Nephron progenitor cell (in vitro differentiated cells): ENCODE measurements at places on chromosomes 12 and 14.

DNA sequence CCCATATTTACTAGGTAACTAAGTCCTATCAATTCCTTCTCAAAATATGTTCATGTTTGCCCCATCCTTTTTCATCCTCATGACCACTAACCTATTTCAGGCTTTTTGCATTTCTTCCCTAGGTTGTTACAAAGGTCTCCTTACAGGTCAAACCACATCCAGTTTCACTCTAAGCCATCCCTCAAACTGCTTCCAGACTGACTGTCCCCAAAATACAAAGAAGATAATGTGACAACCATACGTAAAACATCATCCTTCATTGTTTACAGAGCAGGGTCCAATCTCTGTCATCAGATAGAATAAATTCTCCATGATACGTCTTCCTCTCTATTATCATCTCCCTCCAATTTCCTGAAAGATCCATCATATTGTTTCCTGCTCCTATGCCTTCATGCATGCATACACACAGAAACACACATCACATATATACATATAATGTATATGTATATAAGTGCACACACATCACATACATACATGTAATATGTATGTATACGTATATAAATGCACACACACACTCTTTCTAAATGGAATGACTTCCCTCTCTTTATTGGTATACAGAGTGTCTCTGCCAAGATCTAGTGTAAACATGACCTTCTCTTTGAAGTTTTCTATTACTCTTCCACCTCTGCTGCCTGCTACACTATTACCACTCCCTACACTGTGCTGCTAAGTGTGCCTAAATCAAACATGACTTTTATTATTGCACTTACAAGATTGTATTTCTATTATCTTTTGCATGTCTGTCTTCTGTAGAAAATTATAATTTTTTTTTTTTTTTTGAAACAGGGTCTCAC is 30.7 kb upstream of the EPS8 start:
- H3K27me3 ChIP-seq, result no peaks in the 10 kb centered on the region
- no peaks in the 10 kb centered on the region for H3K36me3 ChIP-seq
- H3K27ac ChIP-seq, result no peak overlapping the region
- H3K4me3 ChIP-seq, result no peak overlapping the region
- H3K4me1 ChIP-seq, result peaks cover 8% of the 10 kb centered on the region

- peaks cover 25% of the 10 kb centered on the region for H3K4me1 ChIP-seq
- no peaks in the 10 kb centered on the region for H3K27me3 ChIP-seq
- no peak overlapping the region for H3K4me3 ChIP-seq
- H3K27ac ChIP-seq, result peak overlapping the region; percentile 11
- no peak for DNase-seq
- H3K36me3 ChIP-seq, result peaks cover 44% of the 10 kb centered on the region
These were observed 13.8 kb downstream of the RCOR1 start for GRCh38 chr14:102606296-102606695.

DNA sequence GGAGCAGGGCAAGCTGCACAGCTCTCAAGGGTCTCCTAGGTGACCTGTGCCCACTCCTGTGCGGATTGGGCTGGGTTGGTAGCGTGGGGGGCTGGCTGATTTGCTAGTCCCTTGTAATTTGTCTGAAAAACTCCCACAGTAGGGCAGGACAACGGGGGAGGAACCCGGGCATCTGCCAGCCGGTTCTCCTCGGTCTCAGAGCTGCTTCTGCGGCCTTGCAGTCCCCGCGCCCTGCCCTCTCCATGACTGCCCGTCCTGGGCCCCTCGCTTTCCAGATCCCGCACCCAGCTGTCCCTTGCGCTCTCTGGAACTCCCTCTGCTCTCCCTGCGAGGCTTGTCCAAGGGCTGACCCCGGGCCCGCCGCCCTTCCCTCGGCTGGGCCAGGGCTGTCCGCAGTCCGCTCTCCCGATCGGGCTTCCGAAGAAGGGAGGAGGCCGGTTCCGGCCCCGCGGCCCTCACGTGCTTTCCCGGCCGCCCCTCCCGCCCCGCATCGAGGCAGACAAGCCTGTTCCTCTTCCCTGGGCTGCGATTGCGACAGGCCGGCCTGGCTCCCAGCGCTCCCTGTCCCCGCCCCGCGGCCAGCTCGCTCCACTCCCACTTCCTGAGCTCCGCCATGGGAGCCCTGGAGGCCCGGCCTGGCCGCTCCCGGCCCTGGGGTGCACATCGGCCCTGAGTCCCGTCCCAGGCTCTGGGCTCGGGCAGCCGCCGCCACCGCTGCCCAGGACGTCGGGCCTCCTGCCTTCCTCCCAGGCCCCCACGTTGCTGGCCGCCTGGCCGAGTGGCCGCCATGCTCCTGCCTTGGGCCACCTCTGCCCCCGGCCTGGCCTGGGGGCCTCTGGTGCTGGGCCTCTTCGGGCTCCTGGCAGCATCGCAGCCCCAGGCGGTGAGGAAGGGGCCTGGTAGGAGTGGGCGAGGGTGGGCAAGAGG is at the start of gene LTBR:
LTBR (plus strand) TSS at position 591 of the 927 bp plus-strand sequence; CDS start at position 788, 197 bp downstream.
- DNase-seq, result peak; percentile 71
- peaks cover 26% of the 10 kb centered on the region for H3K4me1 ChIP-seq
- H3K27ac ChIP-seq, result no peak within 1 kb of the TSS
- H3K4me3 ChIP-seq, result no peak within 1 kb of the TSS

DNA sequence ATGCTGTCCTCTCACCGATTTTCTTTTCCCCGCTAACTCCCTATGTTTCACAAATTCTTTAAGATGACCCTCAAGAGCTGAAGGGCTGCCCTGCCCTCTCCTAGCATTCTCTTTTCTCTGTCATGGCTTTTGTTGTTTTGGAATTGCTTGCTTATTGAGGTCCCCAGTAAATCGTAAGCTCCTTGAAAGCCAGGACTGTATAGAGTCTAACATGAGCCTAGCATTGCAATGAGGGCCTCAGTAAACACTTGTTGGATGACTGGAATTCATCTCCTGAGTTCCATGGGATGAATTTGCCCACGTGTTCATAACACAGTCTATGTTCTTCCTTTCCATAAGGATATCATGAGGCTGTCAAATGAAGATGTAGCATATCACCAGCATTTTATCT is 92.2 kb downstream of the APAF1 start:
- H3K4me3 ChIP-seq, result no peak overlapping the region
- H3K27me3 ChIP-seq, result peaks cover 16% of the 10 kb centered on the region
- H3K4me1 ChIP-seq, result peaks cover 15% of the 10 kb centered on the region
- H3K27ac ChIP-seq, result peak overlapping the region; percentile 33
- no peak for DNase-seq

- H3K27me3 ChIP-seq, result peaks cover 10% of the 10 kb centered on the region
- no peak overlapping the region for H3K4me3 ChIP-seq
- H3K36me3 ChIP-seq, result no peaks in the 10 kb centered on the region
- no peak for DNase-seq
- H3K4me1 ChIP-seq, result peaks cover 42% of the 10 kb centered on the region
- H3K27ac ChIP-seq, result no peak overlapping the region
These were observed 333.6 kb downstream of the ADGRD1 start for GRCh38 chr12:131287015-131287937.
